GM23338 (cell line): ENCODE measurements at places on chromosomes 5 and 9.

GRCh38 chr5:68445257-68446069, 229.9 kb downstream of the PIK3R1 start:
- no peak for DNase-seq

DNA sequence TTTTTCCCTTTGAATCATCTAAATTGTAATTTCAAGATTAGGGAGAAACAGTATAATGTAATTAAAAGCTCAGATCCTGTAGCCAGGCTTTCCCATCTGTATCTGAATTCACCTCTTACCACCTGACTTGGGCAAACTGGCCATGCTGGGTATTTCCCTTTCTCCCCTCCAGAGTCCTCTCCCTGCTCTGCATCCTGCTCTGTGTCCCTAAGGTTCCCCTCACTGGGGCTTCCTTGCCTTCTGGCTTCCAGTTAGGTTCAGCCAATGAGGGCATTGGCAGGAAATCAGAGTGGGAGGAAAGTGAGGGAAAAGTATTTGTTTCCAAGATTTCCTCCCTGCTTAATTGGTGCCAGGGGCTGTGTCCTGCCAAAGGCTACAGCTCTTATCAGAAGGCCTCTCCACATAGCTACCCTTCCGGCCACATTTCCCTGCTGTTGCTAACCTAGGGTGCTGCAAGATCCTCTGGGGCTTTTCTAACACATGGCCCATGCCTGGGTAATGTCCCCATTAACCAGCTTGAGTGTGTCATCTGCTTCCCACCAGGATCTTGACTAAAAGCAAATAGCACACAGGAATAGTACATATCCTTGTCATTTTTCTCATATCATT, 51.0 kb upstream of the MPDZ start:
- DNase-seq, result peak; percentile 11

- no peak for DNase-seq
These were observed 59.0 kb downstream of the USP20 start for GRCh38 chr9:129894120-129894823.

DNA sequence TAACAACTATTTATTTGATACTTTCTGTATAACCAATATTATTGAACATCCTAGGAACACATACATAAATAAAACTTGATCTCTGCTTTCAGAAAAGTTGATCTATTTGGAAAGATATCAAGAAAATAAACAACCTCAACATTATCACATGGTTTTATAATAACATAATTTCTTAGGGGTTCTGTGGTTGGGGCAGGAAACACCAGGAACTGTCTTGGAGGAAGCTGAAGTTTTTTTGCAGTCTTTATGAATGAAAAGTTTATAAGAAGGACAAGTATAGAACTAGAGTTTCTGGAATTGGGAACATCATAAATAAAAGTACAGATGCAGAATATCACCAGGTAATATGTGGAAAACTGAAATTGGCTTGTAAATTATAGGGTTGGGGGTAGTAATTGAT, 296.1 kb downstream of the TAF11L14 start:
- DNase-seq, result no peak

GRCh38 chr9:7907551-7908337, 108.2 kb upstream of the DMAC1 start:
- no peak for DNase-seq

DNA sequence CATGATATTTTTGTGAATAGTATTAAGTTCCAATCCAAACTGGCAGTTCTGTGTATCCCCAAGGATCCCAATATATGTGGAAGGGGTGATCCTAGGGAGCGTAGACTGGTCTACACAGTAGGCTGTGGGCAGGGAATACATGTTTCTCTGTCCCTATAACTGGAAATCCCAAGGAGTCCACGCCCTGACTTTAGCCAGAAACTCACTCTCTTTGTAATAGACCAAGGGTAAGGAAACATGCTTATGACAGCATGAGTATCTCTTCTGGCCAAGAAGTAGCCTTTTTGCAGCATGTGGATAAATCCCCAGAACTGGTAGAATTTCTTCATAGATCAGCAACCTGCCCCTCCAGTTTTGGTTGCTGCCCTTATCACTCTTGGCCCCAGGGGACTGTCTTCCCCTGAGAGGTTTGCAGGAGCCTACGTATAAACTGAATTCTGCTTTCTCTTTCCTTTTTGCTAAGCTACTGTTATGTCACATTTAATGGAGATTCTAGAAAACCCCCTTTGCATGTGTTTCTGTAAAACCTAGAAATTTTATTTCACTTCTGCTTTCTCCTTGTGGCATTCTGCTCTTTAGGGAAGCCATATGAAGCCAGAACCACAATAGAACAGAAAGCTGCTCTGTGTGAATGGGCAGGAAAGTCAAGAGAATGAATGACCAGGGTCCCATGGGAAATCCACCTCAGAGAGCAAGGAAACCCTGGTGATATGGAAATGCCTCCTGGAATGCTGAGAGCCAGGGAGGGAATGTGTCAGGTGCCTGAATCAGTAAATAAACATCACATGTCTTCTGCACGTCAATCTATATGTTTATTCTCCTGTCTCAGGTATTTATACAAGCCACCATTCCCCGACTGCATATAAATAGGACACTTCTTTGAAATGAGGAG, 3.5 kb downstream of the IFNA2 start:
- peak; percentile 69 for DNase-seq

GRCh38 chr5:9977070-9977469, 272.6 kb downstream of the ATPSCKMT start:
- DNase-seq, result peak; percentile 16

DNA sequence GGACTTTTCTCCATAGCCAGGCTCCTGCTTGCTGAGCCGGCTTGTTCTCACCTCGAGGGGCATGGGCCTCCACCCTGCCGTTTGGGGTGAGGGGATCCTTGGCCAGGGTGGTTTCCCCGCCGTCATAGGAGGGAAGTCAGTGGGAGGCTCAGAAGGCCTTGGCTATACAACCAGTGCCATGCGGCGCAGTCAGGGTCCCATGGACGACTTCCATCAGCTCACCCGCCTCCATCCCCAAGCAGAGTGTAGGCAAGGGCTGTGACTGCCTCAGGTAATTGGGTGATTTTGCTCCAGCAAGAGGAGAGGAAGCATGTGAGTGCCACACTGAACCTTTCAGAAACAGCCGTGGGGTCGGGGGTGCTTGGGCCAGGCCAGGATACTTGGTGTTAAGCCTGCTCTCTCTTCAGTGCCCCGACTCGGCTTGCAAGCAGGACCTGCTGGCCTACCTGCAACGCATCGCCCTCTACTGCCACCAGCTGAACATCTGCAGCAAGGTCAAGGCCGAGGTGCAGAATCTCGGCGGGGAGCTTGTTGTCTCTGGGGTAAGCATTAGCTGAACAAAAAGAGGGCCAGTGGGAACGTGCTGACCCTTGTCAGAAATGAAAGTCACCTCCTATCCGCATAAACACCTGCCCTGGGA, 57.2 kb upstream of the LRRTM2 start:
- peak; percentile 78 for DNase-seq

- DNase-seq, result no peak
These were observed 387.5 kb downstream of the TRIM36 start for GRCh38 chr5:114782177-114782576.

GRCh38 chr5:130141659-130142320, 237.5 kb downstream of the CHSY3 start:
- peak; percentile 67 for DNase-seq

DNA sequence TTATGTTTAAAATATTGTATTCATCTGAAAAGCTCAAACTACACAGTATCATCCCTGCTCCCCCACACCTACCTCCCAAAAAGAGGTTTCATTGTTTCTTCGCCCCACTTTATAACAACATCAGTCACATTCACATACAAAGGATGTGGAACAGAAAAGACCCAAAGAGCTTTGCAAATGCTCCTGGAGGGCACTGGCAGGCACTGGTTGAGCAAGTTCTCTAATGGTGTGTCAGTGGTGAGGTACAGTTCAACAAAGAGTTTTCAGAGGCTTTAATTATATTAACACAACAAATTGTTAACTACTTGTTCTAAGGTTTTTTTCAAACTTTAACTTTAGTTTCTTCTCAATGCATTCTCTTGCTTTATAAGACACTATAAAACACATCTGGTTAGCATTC, 54.1 kb upstream of the ECM2 start:
- peak; percentile 31 for DNase-seq

DNA sequence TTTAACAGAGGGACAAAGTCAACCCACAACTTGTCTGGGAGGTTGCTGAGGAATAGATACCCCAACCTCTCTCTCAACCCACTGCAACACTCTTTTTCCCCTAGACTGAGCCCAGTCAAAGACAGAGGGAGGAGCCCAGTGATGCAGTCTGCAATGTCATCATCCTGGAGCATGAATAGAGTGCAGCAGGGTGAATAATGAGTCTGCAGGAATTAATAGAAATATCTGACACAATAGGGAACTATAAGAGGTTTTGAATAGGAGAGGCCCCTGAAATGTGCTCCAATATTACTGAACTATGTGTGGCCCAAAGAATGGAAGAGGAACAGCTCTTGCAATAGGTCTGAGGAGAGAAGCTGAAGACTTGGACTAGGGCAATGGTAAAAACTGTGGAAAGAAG, 59.1 kb downstream of the PDCD1LG2 start:
- DNase-seq, result no peak

DNA sequence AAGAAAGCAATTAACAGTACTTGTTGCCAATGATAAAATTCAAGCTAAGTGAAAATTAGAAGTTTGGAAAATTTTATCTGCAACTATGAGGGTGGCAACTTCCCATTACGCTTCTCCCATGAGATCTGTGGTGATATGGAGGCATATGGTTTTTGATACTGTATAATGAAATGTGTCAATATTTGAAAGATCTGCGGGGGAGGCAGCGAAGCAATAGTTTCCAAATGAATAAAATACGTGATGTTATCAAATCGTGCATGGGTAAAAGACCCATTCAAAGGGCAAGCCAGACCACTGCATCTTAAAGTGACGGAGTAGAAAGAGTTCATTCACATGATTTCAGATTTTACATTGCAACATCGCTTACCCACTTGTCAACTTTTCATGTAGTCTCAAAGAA, 20.9 kb upstream of the BOD1 start:
- DNase-seq, result no peak

DNA sequence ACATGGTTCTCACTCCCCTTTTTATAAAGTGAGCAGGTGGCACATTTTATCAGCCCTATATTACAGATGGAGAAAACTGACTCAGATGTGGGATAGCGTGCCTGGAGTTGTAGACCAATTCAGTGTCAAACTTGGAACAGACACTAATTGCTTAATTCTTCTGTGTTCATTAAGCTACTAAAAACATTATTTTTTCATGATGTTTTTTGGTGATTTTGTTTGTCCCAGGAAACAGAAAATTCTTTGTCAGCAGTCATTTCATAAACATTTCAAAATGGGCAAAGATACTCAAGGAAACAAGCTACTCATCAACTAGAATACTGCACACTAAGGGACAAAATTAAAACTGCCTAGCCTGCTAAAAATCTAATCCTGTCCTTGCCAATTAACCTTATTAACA, 2.2 kb downstream of the ABHD17B start:
- no peak for DNase-seq

DNA sequence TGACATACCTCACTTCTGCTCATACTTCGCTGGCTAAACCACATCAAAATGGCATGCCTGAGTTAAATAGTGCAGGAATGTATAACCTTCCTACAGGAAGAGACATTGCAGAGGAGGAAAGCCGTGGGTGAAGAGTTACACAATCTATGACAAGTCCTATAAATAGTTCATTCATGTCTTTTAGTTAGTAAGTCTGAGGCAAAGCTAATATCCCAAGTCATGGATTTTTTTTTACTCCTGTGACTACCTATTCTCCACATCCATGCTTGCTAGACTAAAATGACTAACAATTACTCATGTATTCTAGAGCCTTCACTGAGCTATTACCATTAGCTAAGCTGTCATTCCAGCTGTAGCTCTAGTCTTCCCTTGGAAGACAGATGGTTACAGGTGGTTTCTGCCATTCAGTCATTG, 391.3 kb downstream of the NR2F1-AS1 start:
- no peak for DNase-seq

DNA sequence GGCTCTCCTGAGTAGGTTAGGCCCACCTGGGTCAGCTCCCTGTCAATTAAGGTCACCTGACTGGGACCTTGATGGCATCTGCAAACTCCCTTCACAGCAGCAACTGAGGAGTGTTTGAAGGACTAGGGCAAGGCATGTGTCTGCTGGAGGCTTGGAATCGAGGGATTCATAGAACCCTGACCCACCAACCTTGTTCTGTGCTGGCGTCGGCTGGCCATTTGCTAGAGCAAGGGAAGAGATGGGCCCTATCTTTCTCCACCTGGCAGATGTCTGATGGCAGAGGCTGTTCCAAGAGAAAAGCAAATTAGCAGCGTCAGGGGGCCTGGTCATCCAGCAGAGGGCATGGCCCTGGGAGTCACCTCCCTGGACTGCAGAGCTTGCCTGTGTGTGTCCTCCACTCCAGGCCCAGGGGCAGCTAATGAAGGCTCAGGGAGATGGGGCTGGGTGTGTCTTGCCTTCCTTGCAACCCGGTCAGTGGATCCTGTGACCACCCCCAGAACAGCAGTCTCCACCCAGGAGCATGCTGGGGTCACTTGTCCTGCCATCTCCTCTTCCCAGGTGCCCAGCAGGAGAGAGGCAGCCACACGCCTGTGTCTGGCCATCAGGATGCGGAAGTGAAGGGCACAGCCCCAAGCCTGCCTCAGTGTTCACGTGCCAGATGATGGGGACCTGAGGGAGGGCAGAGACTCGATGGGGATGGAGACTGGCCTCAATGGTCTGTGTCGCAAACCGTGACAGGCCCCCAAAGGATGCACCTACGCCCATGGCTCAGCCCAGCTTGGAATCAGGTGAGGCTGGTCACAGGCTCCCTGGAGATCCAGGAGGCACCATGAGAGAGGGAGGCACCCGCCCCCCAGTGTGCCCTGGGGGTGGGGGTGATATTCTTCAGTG, 53.9 kb downstream of the BARX1 start:
- DNase-seq, result no peak

DNA sequence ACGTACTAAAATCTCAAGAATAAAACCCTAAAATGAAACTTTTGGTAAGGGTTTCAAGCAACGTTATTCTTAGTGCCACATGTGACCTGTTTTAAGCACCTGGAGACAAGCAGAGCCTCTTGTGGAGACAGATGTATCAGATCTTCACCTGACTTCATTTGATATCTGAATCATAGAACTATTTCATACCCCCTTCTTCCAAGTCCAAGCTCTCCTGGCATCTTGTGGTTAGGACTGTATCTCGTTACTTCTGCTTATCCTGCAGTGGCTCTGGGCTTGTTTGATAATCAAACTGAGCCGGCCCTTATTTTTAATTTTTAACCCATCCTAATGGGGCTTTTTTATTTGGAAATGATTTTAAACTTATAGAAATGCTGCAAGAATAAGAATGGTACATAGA, 11.1 kb upstream of the FSD1L start:
- DNase-seq, result no peak

- DNase-seq, result no peak
These were observed 137.0 kb upstream of the ACOT12 start for GRCh38 chr5:81530919-81531318.

DNA sequence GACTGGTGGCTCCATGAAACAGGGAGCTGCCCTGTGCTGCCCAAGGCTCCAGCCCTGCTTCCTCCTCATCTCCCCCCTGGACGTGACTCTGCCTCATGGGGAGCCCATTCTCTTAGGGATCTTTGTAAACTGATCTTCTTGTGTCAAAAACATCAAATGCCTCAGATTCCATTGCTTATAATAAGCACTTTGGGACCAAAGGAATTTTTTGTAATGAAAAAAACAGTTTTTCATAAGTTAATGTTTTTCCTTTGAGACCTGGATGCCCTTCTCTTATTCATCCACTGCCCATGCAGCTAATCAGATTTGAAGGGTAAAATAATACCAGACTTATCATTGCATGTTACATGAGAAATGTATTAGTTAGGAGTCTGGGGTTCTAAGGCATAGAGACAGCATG, 41.7 kb downstream of the PALM2AKAP2 start:
- DNase-seq, result no peak
